ENCODE measurements at places on chromosomes 13 and 19. TPM values are rescaled to one million over a fixed set of nuclear protein-coding genes. Genes with fewer than 3 reads are reported as not detected.

- H3K4me3 ChIP-seq: no peak overlapping the region
- H3K36me3 ChIP-seq: no peaks in the 10 kb centered on the region
- no peak for DNase-seq
- H3K27me3 ChIP-seq: no peaks in the 10 kb centered on the region
- no peaks in the 10 kb centered on the region for H3K4me1 ChIP-seq
- no peak overlapping the region for H3K27ac ChIP-seq
Observed at GRCh38 chr13:75302071-75302698, 179.8 kb downstream of the TBC1D4 start.

GRCh38 chr19:33819506-33819879 lies 22.8 kb downstream of the KCTD15 start:
- peak; percentile 51 for DNase-seq
- H3K27ac ChIP-seq: peak overlapping the region; percentile 33
- peaks cover 30% of the 10 kb centered on the region for H3K4me1 ChIP-seq
- no peaks in the 10 kb centered on the region for H3K27me3 ChIP-seq
- peak overlapping the region; percentile 37 for H3K4me3 ChIP-seq

DNA sequence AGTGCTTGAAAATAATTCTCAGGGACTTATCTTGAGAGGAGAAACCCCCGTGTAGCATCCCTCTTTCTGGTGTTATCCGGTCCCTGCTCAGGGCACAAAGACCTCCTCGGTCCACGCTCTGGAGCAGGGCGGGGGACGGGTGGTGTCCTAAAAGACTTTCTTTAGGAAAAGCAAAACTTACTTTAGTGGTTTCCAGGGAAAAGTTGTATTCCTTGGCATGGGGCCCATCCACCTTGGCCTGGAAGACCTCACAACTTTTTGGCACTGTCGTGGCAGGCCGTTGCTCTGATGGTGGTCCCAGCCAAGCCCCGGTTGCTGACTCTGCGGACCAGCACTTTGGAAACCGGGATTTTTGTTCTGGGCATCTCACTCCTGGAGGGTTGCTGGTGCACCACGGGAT lies 2.7 kb downstream of the AMER2 start:
- peaks cover 17% of the 10 kb centered on the region for H3K4me1 ChIP-seq
- H3K36me3 ChIP-seq: peaks cover 11% of the 10 kb centered on the region
- H3K27me3 ChIP-seq: peaks cover 8% of the 10 kb centered on the region
- DNase-seq: no peak
- H3K4me3 ChIP-seq: peak overlapping the region; percentile 37

GRCh38 chr13:87999240-87999700 lies 328.1 kb downstream of the SLITRK5 start:
- no peak overlapping the region for H3K4me3 ChIP-seq
- DNase-seq: no peak
- H3K27ac ChIP-seq: no peak overlapping the region
- H3K27me3 ChIP-seq: no peaks in the 10 kb centered on the region

- H3K27me3 ChIP-seq: no peaks in the 10 kb centered on the region
- H3K27ac ChIP-seq: no peak overlapping the region
- DNase-seq: no peak
- no peak overlapping the region for H3K4me3 ChIP-seq
- peaks cover 8% of the 10 kb centered on the region for H3K36me3 ChIP-seq
Observed at GRCh38 chr19:2624537-2625091, 77.9 kb downstream of the GNG7 start.

DNA sequence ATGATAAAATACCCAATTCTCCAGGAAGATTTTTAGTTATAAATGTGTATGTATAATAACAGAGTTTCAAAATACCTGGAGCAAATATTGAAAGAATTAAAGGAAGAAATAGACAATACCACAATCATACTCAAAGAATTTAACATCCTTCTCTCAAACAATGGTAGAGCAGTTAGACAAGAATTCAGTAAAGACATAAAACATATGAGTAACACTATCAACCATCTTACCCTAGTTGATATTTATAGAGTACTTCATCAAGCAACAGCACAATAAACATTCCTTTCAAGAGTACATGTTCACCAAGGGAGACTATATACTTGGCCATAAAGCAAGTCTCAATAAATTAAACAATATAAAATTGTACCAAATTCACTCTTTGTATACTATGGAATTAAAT lies 108.4 kb downstream of the DLEU7 start:
- H3K36me3 ChIP-seq: no peaks in the 10 kb centered on the region
- H3K27ac ChIP-seq: no peak overlapping the region
- no peaks in the 10 kb centered on the region for H3K27me3 ChIP-seq
- no peaks in the 10 kb centered on the region for H3K4me1 ChIP-seq

GRCh38 chr19:48480183-48480557 lies 11.0 kb downstream of the CYTH2 start:
- H3K27ac ChIP-seq: peak overlapping the region; percentile 89
- DNase-seq: peak; percentile 81
- no peaks in the 10 kb centered on the region for H3K27me3 ChIP-seq
- H3K36me3 ChIP-seq: peaks cover 60% of the 10 kb centered on the region
- H3K4me1 ChIP-seq: peaks cover 23% of the 10 kb centered on the region
- H3K4me3 ChIP-seq: peak overlapping the region; percentile 58

The PIAS4 gene
- total RNA-seq: 24.8 TPM

The GIPR gene
- 0.30 TPM for total RNA-seq

The CAMSAP3 gene
- 4.9 TPM for total RNA-seq
